ENCODE measurements at places on chromosomes 3 and 15.

- no peak for DNase-seq
Observed at GRCh38 chr3:45611209-45611608, 16.7 kb downstream of the LIMD1 start.

DNA sequence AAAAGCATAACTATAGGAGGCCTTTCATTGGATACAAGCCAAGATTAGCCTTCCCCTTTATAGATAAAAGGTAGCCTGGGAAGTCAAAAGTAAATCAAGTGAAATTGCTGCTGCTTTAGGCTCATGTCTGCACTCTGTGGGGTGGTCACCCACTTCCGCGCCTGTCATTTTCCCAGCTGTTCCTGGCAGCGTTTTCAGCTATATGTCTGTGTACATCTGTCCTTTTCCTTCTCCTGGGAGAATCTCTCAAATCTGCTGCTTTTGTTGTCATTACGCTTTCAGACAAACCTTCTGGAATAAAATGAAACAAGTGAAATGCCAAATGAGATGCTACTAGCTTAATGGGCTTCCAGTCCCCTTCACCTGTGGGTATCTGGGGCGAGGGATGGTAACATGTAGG lies 211.8 kb downstream of the MCTP2 start:
- DNase-seq = no peak

- no peak for DNase-seq
Observed at GRCh38 chr3:12744326-12744725, 14.7 kb downstream of the TMEM40 start.

GRCh38 chr3:88248658-88249057 lies 98.9 kb downstream of the C3orf38 start:
- no peak for DNase-seq

DNA sequence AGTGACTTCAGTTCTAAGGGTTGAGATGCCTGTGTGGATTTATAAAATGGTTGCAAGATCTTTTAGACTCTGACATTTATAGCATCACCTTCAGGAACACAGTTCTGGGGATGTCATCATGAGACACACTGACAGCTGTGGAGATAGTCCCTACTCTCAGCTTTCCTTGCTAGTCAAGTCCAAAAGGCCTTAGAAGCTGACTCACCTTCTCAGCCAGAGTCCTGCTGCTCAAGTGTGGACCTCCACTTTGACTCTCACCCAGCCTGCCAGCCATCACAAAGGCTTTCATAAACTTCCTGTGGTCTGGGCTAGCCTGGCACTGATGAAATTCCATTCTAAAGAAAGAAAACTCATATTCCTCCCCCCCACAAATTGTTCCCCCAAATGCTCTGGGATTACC lies 44.8 kb downstream of the TMEM39A start:
- DNase-seq = no peak

DNA sequence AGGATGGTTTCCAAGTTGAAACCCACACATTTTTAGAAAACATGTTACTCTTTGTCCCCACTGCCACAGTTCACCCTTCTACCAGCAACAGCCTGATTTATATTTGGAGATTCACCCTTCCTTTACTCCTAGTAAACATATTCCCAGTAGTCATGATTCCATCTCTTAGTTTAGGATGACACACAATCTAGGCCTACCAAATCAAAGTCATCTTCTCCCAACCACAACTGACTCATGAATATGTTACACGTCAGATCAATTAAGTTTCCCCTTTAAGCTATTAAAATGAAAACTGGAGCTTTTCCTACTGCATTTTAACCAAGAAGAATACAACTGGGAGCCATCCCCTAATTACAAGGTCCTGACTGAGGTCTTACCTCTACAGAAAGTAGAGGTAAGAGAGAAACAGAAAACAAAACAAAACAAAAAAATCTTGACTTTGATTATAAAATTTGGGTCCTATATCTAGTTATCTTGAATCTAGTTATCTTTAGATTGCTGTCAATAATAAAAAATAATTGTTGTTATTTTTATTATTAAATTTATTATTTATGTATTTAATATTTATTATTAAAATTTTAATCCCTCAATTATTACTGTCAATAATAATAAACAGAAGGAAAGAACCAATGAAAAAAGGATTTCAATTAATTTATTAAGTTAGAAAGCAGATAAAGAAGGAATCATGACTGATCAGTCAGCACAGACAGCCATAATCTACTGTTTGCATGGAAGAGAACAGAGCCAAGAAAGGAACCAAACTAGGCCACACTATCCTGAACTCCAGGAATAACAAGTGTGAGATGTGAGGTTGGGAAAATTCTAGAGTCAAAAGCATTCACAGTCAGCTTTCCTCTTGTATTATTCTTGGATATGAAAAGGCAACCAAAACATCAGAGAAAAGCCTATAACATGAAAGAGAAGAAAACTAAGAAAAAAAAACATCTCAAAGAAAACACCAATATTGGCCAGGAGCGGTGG lies 12.5 kb downstream of the DPH6 start:
- no peak for DNase-seq

Data from stimulated activated CD4-positive, alpha-beta T cell treated with anti-CD3 and anti-CD28 coated beads, TNF-alpha, amount 100 ng/mL, for 48 hours (primary cell).